Hair follicle dermal papilla cell (primary cell): ENCODE measurements at places on chromosomes 1 and 21. TPM values are rescaled to one million over a fixed set of nuclear protein-coding genes. Genes with fewer than 3 reads are reported as not detected.

HHIPL2 gene
- total RNA-seq = 1.8 and 3.9 TPM in 2 replicates

CEP350 gene
- 67.2 and 88.3 TPM in 2 replicates for total RNA-seq

LCA5L gene
- total RNA-seq = 0.81 and 0.97 TPM in 2 replicates

TMCC2 gene
- total RNA-seq = 3.5 and 3.7 TPM in 2 replicates

BARHL2 gene
- total RNA-seq = not detected in 2 replicates

SPRR1B gene
- total RNA-seq = not detected in 2 replicates

SLC30A10 gene
- not detected in 2 replicates for total RNA-seq

F3 gene
- total RNA-seq = 40.7 and 47.2 TPM in 2 replicates

LHX8 gene
- 0.49 TPM in 1 of 2 replicates, not detected in the other for total RNA-seq
